Epithelial cell of proximal tubule (primary cell): ENCODE measurements at places on chromosomes 7 and 10. TPM values are rescaled to one million over a fixed set of nuclear protein-coding genes. Genes with fewer than 3 reads are reported as not detected.

- DNase-seq, result no peak
Observed at GRCh38 chr10:130631142-130632096, 495.2 kb downstream of the GLRX3 start.

- DNase-seq, result no peak
Observed at GRCh38 chr7:91320366-91321078, 56.3 kb downstream of the FZD1 start.

- no peak for DNase-seq
Observed at GRCh38 chr7:41818765-41819398, 116.0 kb upstream of the INHBA start.

GRCh38 chr7:50069613-50070012 is 23.4 kb downstream of the ZPBP start:
- DNase-seq, result no peak

GRCh38 chr7:107330478-107330877 is 139.4 kb upstream of the GPR22 start:
- no peak for DNase-seq

- no peak for DNase-seq
Observed at GRCh38 chr10:58754469-58755339, 242.0 kb downstream of the BICC1 start.

DNA sequence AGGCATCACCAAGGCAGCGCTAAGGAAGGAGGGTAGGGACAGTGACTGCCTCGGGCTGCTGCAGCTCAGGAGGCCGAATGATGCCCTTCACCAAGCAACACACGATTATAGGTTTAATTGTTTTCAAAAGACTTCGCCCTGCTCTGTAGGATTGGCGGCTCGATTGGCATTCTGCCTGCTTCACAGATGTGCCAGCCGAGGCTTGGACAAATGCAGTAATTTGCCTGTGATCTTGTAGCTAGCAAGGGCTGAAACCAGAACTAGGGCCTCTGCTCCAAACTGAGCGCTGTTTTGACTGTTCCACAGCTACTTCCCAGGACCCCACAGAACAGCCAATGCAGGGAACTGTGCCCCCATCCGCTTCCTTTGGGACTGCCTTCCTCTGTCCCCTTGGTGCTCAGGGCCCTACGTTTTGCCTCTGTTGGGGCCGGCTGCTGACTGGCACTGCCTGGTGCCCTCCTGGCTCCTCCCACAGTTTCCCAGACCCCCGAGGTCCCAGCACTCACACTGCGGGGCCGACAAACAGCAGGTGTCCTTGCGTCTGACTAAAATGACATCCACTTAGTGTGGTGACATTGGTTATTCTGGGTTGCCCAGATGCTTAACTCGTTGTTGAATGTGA is 62.6 kb upstream of the EN2 start:
- DNase-seq, result no peak

DNA sequence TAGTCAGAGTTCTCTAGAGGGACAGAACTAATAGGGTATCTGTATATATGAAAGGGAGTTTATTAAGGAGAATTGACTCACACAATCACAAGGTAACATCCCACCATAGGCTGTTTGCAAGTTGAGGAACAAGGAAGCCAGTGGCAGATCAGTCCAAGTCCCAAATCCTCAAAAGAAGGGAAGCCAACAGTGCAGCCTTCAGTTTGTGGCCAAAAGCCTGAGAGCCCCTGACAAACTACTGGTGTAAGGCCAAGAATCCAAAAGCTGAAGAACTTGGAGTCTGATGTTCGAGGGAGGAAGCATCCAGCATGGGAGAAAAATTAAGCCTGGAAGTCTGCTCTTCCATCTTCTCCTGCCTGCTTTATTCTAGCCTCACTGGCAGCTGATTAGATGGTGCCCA is 1107.2 kb upstream of the CELF2 start:
- no peak for DNase-seq

DNA sequence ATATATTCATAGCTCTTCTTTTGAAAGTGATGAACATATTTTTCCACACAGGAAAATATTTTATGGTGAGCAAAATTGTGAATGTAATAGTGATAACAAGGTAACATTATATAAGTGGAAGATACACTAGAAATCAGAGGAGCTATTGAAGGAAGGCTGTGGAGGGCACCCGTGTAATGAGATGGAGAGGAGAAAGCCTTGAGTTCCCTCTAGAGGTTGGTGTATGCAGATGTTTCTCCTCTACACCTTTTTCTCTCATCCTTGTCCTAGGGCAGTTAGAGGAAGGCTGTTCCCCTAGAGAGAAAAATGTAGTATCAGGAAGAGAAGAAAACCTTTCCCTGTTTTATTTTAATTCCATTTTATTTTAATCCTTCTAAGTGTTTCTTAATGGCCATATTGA is 54.6 kb upstream of the NRG3 start:
- peak; percentile 13 for DNase-seq

DNA sequence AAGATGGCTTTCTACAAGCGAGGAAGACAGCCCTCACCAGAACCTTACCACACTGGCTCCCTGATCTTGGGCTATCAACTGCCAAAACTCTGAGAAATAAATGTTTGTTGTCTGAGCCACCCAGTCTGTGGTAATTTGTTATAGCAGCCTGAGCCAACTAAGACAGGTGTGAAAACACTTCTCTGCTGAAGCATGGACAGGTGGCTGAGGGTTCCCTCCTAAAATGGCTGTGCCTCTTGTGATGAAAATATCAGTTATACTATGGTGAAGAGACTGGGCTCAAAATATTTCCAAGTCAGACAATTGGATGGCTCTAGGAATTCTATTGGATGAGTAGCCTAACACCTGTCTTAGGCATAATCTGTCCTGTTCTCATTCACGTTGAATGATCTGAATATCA is 78.1 kb downstream of the CDK1 start:
- no peak for DNase-seq

GRCh38 chr10:70664702-70665195 is 7.6 kb upstream of the ADAMTS14 start:
- DNase-seq, result peak; percentile 97

DNA sequence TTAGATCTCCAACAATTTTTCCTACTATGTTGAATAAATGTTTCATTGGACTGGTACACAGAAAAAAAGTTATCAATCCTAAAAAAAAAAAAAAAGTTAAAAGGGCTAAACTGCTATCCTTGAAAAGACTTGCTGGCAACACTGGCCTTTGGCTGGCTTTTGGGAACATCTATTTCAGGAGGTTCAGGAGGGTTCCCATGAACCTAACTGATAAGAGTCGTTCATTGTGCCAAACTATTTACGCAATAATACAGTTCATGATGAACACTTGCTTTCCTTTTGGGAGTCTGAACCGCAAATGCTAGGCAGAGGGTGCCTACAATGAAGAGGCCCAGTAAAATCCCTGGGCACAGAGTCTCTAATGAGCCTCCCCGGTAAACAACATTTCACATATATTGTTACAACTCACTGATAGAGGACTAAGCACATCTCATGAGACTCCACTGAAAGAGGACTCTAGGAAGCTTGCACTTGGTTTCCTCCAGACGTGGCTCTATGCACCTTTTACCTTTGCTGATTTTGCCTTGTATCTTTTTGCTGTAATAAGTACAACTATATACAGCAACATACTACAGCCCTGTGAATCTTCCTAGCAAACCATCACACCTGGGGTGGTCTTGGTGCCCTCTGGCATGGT is 45.0 kb downstream of the ZFAND4 start:
- DNase-seq, result no peak

The SHTN1 gene
- total RNA-seq, result 13.3 and 15.9 TPM in 2 replicates

The SPDYE5 gene
- not detected in 2 replicates for total RNA-seq
